ENCODE measurements at places on chromosomes 12 and 14. TPM values are rescaled to one million over a fixed set of nuclear protein-coding genes. Genes with fewer than 3 reads are reported as not detected.

SOAT2 gene
- total RNA-seq: 1.1 TPM

CPNE8 gene
- total RNA-seq: 4.4 TPM

DNAI7 gene
- total RNA-seq: 0.10 TPM

MUCL1 gene
- not detected for total RNA-seq

CLEC4C gene
- total RNA-seq: not detected

CPNE6 gene
- total RNA-seq: not detected

HSPB8 gene
- not detected for total RNA-seq

KRT74 gene
- not detected for total RNA-seq

OR4N2 gene
- not detected for total RNA-seq

BEGAIN gene
- total RNA-seq: 3.3 TPM

NINJ2 gene
- 7.5 TPM for total RNA-seq

PAX9 gene
- total RNA-seq: not detected

RAB2B gene
- total RNA-seq: 21.2 TPM

NOP9 gene
- 30.7 TPM for total RNA-seq

KRT6C gene
- not detected for total RNA-seq

SIX4 gene
- total RNA-seq: 0.17 TPM

SLCO1C1 gene
- total RNA-seq: not detected

INHBC gene
- not detected for total RNA-seq

NPFF gene
- total RNA-seq: 0.58 TPM
